ENCODE measurements at places on chromosomes 3 and 15.

DNA sequence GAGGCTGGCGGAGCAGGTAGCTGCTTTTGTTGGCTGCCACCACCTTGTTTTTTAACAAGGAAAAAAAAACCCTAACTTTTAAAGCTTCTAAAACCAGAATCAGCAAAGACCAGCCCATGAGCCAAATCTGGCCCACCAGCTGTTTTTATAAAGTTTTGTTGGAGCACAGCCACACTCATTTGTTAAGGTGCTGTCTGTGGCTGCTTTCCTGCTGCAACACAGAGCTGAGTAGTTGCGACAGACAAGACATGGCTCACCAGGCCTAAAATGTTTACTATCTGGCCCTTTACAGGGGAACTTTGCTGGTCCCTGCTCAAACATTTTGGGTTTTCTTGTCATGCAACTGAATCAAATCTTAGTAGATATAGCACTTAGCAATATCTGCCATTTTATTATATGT, 18.9 kb downstream of the EFCAB12 start:
- no peak for DNase-seq

- DNase-seq: no peak
Observed at GRCh38 chr3:179732661-179733348, 80.0 kb downstream of the USP13 start.

DNA sequence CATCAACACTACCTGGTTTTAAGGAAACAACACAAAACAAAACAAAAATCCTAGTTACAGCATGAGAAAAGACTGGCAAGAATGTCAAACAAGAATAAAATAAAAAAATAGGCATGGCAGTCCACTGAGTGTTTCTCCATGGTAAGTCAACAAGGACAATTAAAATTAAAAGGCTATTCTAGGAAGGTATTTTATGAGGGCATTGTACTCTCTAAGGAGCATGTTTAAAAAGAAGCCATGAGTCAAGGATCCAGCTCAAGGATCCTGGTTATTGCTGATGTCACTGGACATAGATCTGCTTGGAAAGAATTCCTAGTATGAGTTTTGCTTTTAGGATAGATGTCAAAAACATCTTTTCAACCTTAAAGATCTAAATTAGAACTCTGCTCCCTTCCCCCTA, 106.7 kb downstream of the MYO5A start:
- DNase-seq: no peak

DNA sequence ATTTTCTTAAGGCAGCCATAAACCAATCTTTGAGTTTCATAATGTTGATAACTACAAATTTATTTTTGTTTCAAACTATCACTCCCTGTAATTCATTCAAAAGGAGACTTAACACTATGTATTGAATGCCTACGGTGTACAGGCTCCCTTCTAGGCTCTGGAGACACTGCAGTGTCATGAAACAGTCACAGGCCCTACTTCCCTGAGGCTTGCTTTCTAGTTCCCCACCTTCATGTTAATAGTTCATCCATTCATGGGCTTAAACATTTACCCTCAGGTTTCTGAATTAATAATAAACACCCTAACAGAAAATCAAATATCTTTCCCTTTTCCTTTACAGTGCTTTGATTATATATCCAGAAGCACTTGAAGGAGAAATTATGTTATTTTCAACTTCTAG, 168.7 kb downstream of the CHL1 start:
- no peak for DNase-seq

- no peak for DNase-seq
Observed at GRCh38 chr15:39556461-39556860, 24.4 kb upstream of the THBS1 start.

DNA sequence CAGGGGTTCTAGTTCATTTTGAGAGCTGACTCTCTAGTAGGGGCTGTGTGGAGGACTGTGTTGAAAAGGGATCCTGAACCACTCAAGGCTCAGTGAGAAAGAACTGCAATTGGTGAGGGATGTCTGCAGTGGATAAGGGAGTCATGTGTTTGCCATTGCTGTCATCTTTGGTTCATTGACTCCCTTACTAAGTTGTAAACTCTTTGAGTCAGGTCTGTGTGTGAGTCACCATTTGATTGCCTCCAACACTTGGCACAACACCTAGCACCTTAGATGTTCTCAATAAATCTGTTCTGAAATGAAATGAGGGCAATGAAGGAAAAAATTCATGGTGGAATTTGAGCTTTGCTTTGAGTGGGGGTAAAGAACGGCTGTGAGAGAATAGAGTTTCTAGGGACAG, 51.7 kb downstream of the PLS1 start:
- no peak for DNase-seq

DNA sequence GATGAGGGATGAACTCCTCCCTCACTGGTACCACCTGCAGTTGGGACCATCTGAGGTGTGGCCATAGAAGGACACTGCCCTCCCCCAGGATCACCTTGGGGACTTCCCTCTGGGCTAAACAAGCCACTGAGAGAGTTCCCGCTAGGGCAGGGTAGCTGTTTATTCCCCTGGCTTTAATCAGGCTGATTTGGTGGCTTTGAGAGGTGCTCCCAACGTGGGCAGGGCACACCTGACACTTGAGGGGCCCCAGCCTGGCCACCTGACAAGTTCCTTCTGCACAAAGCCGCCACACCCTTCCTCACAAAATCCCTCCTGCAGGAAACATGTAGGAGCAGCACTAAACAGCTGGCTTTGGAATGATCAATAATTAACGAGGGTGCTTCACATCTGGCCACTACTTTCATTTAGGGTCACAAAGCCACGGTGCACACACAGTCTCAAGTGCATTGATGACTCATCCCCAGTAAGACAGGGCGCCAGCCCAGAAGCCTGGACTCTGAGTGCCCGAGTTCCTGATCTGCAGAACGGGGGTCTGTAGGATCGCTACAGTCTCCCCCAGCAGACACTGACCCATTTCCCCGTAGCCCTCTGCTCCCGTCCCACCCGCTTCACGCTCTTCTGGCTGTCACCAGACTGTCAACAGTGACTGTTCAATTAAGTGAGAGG, 75.1 kb downstream of the ATP10A start:
- no peak for DNase-seq

DNA sequence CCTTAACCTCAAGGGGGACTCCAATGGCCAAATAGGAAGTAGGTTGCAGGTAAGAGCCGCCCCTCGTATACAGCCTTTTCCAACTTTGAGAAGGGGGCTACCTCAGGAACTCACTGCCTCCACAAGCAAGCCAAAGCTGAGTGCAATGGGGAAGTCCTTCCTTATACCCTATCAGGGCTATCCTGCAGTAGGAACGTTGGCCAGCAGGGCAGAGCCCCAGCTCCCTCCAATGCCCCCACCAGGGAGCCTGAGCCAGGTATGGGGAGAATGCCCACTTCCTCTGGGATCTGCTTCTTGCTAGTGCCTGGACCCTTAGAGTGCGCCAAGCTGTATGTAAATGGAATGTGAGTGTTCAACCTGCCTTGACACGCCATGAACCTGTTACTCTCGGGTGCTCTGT, 16.3 kb downstream of the CACNA2D2 start:
- no peak for DNase-seq

GRCh38 chr3:17941766-17942165, 199.3 kb upstream of the TBC1D5 start:
- no peak for DNase-seq

GRCh38 chr15:78129751-78130287, 1.4 kb downstream of the CIB2 start:
- DNase-seq: no peak

Data from NCI-H2227 treated with DMSO at 0.1 percent for 48 hours (cell line).